ENCODE measurements at places on chromosomes 1 and 21. TPM values are rescaled to one million over a fixed set of nuclear protein-coding genes. Genes with fewer than 3 reads are reported as not detected.

- peak overlapping the region; percentile 89 for H3K27ac ChIP-seq
- no peak overlapping the region for H3K4me3 ChIP-seq
- peaks cover 33% of the 10 kb centered on the region for H3K4me1 ChIP-seq
- H3K27me3 ChIP-seq = no peaks in the 10 kb centered on the region
- peak; percentile 94 for DNase-seq
Observed at GRCh38 chr1:22039594-22040285, 12.8 kb upstream of the CDC42 start.

Gene PPIAL4G
- total RNA-seq = 0.79 TPM

DNA sequence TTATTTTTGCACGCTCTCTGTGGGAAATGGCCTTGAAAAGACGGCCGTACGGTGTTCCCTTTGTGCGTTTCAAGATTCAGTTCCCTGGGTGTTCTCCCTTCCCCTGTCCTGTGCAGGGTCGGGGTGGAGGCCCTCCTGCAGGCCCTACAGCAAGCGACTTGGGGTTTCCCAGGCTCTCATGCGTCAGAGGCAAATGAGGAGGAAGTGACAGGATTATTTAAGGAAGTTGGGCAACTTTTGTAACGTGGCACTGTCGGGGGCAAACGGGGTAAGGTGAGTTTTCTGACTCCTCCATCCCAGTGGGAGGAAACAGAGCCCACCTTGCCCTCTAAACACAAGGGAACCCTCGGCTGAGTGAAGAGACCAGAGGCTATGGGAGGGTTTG is 16.1 kb upstream of the AJAP1 start:
- H3K27ac ChIP-seq = no peak overlapping the region
- H3K36me3 ChIP-seq = no peaks in the 10 kb centered on the region
- peaks cover 12% of the 10 kb centered on the region for H3K4me1 ChIP-seq

DNA sequence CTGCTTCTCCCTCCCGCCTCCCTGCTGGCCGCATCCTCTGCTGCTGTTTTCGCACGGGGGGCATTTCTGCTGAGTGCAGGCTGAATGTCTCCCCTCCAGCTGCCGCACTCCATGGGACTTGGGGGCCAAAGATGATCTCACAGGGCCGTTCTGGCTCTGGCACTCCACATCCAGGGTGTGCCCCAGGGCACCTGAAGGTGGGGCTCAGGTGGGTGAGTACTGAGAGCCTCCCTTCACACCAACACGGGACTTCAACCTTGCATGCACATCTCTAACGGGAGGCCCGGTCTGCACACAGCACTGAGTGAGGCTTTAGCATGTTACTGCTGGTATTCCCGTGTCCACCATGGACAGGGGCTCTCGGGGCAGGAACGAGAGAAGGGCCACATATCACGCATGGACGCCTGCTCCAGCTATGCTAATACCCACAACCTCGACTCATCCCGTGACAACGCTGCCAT is 88.9 kb downstream of the DMRTB1 start:
- DNase-seq = peak; percentile 62
- H3K36me3 ChIP-seq = no peaks in the 10 kb centered on the region
- no peak overlapping the region for H3K4me3 ChIP-seq
- no peaks in the 10 kb centered on the region for H3K4me1 ChIP-seq

- H3K4me3 ChIP-seq = peak overlapping the region; percentile 50
- H3K4me1 ChIP-seq = no peaks in the 10 kb centered on the region
- no peak for DNase-seq
- H3K27me3 ChIP-seq = peaks cover 23% of the 10 kb centered on the region
- H3K36me3 ChIP-seq = no peaks in the 10 kb centered on the region
Observed at GRCh38 chr1:227317523-227318015, 723 bp downstream of the CDC42BPA start.

DNA sequence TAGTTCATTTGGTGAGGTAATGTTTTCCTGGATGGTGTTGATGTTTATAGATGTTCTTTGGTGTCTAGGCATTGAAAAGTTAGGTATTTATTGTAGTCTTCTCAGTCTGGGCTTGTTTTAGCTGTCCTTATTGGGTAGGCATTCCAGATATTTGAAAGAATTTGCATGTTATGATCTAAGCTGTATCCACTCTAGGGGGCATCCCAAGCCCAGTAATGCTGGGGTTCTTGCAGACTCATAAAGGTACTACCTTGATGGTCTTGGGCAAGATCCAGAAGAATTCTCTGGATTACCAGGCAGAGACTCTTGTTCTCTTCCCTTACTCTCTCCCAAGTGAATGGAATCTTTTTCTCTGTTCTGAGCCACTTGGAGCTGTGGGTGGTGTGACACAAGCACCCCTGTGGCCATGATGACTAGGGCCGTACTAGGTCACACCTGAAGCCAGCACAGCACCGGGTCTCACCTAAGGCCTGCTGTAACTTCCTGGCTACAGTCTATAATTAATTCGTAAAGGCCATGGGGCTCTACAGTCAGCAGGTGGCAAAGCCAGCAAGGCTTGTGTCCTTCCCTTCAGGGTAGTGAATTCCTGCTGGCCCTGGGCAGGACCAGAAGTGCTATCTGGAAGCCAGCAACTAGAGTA is 74.8 kb upstream of the PDE4B start:
- no peak overlapping the region for H3K27ac ChIP-seq
- no peak overlapping the region for H3K4me3 ChIP-seq
- no peaks in the 10 kb centered on the region for H3K36me3 ChIP-seq
- H3K4me1 ChIP-seq = no peaks in the 10 kb centered on the region
- DNase-seq = no peak

Measured in spleen (tissue), 13 donors.